ENCODE measurements at places on chromosomes 2 and 18.
A peak's percentile ranks its signal among the peaks of the same experiment; 100 is the strongest.

- peak; percentile 3 for DNase-seq
Observed at GRCh38 chr2:7052404-7052803, 135.2 kb downstream of the RNF144A start.

DNA sequence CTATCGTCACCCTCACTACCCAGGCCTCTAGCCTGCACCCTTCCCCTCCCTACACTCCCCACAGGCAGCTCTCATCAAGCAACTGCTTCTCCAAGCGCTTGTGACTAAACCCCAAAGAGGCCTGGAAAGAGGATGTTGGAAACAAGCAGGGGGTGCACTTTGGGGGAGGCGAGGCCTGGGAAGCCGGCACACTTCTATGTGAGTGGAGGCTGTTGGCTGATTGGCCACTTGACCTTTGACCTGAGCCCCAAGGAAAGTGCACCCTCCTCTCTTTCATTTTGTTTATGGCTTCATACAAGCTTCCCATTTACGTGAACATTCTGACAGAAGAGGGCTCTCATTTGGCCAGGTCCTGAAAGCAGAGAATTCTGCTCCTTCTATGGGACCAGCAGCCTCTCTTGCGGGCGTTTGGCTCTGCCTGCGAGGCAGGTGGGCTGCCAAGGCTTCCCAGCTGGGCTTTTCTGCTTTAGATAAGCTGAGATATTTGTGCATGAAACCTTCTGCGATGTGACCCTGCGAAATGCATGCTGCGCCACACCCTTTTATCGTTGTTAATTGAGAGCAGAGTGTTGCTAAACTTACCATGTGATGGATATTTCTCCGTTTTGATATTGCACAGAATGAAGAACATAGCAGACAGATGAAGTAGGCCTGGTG is 134.8 kb upstream of the NCK2 start:
- no peak for DNase-seq

DNA sequence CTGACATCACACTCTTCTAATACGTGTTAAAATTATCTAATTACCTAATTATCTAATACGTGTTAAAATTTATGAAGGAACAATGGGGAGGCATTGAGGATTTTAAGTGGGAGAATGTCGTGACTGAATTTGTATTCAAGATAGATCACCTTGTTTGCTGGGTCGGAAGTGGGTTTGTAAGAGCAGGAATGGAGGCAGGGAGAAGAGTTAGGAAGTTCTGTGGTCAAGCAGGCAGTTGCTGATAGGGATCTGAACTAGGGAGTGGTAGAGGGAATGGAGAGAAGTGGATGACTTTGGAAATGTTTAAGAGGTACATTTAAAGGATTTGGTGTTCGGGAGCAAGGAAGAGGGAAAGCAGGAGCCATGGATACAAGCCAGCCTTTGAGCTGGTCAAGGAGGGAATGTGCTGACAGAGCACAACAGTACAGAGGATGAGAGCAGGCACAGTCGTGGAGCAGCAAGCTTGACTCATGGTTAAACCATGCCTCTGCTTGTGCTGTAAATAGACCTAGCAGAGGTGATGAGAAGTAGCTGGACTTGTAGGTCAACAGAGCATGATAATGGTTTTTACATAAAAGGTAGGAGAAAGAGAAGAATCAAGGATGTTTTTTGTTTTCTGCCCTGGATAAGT is 16.2 kb downstream of the IL18RAP start:
- peak; percentile 92 for DNase-seq

DNA sequence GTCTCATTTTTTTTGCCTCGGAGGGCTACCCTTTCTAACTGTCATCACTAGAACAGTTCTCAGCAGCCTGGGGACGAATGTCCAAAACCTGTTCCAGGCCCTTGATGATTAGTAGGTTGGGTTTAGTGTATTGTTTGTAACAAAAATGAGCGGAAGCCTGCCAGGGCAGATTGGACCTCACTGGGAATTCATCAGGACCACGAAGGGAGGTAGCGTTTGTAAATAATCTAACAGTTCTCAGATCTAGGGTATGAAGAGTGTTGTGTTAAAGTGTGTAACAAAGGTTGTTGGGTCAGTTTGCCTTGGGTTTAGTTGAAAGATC is 799 bp downstream of the CEP68 start:
- DNase-seq, result no peak

- no peak for DNase-seq
Observed at GRCh38 chr2:175402571-175402970, 221.1 kb upstream of the ATP5MC3 start.

- DNase-seq, result no peak
Observed at GRCh38 chr2:173654896-173655265, 300.2 kb downstream of the CDCA7 start.

DNA sequence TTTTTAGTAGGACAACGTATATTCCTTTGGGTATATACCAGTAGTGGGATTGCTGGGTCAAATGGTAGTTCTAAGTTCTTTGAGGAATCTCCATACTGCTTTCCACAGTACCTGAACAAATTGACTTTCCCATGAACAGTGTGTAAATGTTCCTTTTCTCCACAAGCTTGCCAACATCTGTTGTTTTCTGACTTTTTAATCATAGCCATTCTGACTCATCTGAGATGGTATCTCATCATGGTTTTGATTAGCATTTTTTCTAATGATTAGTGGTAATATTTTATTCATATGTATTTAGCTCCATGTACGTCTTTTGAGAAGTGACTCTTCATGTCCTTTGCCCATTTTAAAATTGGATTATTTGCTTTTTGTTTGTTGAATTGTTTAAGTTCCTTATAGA is 58.4 kb upstream of the CERS6 start:
- no peak for DNase-seq

DNA sequence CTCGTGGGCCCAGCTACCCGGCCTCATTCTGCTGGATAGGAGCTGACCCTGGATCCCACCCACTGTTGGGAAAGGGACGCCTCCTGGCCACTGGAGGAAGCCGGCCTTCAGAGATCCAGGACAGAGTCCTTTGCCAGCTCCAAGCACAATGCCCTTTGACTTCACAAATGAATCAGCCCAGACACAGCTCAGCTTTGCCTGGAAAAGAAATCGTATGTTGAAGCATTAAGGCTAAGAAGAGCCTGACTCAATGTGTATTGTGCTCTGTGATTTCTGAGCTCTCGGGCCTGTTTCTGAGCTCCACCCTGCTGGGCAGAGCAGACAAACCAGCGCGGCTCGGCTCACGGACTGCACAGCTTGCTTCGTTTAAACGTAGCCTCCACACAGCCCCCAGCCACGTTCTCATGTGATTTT is 162.9 kb upstream of the APCDD1 start:
- no peak for DNase-seq

GRCh38 chr2:239897596-239898235 is 127.4 kb downstream of the NDUFA10 start:
- no peak for DNase-seq

- DNase-seq, result no peak
Observed at GRCh38 chr2:162044586-162044985, 29.4 kb downstream of the DPP4 start.

GRCh38 chr2:49426996-49427395 is 272.7 kb upstream of the FSHR start:
- DNase-seq, result no peak

DNA sequence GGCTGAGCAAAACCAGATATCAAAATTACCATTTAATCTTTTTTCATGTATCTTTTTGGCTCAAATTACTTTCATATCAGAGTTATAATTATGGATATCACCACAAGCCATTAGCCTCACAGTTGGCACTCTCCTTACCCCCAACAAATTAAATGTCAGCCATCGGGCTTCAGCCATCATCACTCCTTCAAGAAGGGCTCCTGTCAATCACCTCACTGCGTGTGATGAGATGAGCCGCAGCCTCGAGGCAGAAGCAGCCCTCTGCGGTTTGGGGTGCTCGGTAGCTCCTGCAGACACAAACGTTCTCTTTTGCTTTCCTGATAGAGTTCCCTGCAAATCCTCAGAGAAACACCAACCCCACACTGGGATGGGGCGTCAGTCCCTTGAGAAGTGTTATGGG is 94.1 kb downstream of the DNER start:
- DNase-seq, result no peak

DNA sequence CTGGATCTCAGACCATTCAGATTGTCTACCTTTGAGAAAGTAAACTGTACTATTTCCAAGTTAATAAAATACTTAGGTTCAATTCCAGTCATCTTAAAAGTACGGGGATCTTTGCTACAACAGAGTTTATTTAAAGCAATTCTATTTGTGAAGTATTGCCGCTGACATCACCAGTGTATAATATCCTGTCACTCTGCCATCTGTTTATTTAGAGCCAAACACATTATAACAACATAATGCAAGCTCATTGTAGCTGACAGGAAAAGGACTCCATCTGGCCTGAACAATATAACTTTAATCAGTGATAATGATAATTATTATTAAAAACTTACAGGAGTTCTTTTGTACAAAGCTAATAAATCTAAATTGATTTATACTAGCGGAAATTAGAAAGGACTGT is 786.8 kb downstream of the ERBB4 start:
- no peak for DNase-seq

DNA sequence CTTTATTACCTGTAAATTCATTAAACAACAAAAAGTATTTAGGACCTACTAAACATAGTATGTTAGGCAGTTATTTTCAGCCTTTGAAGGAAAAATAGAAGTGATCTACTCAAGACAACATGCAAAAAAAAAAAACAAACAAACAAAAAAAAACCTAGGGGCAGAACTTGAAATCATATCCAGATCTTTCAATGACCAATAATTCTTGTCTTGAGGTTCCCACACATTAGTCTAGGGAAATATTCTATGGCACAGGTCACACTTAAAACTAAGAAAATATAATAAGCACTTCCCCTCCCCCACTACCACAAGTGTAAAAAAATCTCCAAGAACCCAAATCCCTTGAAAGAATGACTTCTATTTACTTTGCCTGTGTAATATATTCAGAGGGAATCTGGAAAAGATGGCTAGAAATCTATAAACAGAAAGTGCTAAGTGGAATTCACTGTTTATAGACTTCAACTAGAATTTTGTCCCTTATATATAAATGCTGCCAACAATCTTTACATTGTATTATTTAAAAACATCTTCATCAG is 3.5 kb downstream of the PELI1 start:
- no peak for DNase-seq

DNA sequence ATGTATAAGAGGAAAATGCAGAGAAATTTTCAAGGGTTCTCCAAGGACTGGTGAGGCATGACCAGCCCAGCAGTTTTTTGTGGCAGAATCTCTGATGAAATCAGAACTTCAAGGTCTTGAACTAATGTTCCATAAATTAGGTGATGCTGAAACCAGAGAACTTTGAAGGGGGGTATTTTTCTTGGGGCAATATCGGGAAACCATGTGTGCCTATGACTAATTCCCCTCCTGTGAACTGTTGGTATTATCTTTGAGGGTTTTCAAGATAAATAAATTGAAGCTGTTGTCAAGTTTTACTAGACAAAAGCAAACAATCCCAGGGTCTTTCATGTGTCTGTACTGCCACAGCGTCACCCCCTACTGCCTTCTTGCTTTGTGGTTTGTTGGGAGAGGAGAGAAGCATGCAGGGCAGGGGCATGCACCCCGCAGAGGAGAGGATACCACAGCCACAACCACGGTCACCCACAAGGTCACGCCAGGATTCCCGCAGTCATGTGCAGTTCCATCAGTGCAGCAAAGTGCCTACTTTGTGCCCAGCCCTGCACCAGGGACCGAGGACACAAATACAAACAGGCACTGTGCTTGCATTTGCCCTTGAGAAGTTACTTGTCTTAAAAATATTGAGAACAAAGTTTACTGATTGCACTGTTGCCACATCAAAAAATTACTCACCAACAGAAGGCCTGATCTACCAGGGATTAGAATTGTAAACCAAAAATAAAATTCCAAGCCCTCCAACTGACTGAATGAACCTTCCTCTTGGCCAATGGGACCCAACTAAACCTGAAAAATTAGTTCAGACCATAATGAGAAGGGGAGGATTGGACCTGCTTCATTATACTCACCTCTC is 413.3 kb upstream of the TRIB2 start:
- DNase-seq, result peak; percentile 57

DNA sequence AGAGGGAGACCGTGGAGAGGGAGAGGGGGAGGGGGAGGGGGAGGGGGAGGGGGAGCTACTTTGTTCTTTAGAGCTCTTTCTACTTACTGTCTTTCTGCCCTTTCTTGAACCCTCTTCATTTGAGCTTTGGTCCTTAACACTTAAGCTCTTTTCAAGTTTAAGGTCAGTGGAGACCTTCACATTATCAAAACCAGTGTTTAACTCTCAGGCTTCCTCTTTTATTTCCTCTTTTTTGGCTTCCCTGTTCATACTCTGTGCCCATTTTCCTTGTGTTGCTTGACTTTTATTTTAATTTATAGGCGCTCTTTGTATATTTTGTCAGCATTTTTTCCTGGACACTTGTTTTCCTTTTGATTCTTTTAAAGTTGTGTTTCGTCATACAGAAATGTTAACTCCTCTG is 37.1 kb downstream of the ACSL3 start:
- DNase-seq, result no peak

DNA sequence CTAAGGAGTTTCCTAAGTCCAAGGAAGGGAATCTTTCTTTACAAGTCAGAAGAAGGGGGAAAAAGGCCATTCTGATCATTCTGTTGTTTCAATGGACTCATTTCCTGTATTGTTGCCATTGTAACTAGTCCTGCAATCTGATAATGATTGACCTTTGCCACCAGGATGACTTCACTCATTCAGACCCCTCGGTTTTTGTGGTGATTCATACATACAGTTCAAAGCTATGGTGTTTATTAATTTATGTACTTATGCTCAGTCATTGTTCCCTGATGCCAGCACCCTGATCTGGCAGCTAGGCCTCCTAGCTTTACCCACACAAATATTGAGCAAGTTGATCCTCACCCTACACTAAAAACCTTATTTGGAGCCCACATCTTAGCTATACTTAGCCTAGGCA is 57.6 kb upstream of the ZNF519 start:
- DNase-seq, result peak; percentile 92

- DNase-seq, result no peak
Observed at GRCh38 chr2:165251366-165251765, 12.2 kb downstream of the SCN2A start.

GRCh38 chr2:10234409-10235094 is 68.2 kb upstream of the HPCAL1 start:
- no peak for DNase-seq

- DNase-seq, result peak; percentile 37
Observed at GRCh38 chr2:241223211-241224017, 34.9 kb downstream of the ANO7 start.

- DNase-seq, result no peak
Observed at GRCh38 chr2:154825358-154825757, 126.9 kb downstream of the KCNJ3 start.

GRCh38 chr2:164314148-164314547 is 307.1 kb downstream of the GRB14 start:
- peak; percentile 51 for DNase-seq

- no peak for DNase-seq
Observed at GRCh38 chr18:21629089-21629832, 17.1 kb downstream of the SNRPD1 start.

GRCh38 chr2:104656571-104657163 is 197.2 kb upstream of the POU3F3 start:
- DNase-seq, result no peak

All from kidney tubule cell (primary cell).